GM12892 (cell line): ENCODE measurements at places on chromosomes 2 and 18.
A peak's percentile ranks its signal among the peaks of the same experiment; 100 is the strongest.

- peak; percentile 98 for DNase-seq
These were observed at the start of gene TMEM214 for GRCh38 chr2:27032495-27033252. TSS of gene TMEM214 (plus strand) at chr2:27032965. CDS start at chr2:27033016, 51 bp downstream.

- DNase-seq: no peak
These were observed 146.0 kb downstream of the SETBP1 start for GRCh38 chr18:44826418-44827259.

DNA sequence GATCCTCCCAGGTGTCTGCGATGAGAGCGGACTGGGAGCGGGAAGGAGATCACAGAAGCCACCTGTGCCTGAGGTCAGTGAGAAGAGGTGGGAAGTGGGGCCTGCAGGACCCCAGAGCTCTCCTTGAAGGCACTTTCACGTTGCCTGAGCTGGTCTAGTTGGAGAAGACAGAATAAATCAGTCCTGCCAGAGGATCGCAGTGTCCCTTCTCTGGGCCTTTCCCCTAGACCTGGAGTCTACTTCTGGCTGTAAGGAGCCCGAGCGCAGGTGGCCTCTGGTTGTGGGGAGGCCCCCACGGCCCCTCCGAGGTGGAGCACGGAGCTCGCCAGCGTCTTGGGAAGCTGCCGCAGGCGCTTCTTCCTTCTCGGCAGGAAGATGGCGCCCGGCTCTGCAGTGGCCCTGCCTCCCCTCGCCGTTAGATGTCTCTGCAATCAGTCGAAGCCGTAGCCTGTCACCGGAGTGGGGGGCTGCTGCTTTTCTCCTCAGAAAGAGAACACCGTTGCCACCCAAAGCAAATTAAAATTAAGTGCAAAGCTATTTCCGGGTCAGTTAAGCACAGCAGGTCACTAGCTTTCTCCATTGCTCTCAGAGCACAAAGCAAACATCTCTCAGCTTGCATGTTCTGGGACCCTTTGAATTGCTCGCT lies 212.0 kb upstream of the MYT1L start:
- no peak for DNase-seq

GRCh38 chr18:62868645-62869044 lies 153.3 kb downstream of the PHLPP1 start:
- DNase-seq: no peak

DNA sequence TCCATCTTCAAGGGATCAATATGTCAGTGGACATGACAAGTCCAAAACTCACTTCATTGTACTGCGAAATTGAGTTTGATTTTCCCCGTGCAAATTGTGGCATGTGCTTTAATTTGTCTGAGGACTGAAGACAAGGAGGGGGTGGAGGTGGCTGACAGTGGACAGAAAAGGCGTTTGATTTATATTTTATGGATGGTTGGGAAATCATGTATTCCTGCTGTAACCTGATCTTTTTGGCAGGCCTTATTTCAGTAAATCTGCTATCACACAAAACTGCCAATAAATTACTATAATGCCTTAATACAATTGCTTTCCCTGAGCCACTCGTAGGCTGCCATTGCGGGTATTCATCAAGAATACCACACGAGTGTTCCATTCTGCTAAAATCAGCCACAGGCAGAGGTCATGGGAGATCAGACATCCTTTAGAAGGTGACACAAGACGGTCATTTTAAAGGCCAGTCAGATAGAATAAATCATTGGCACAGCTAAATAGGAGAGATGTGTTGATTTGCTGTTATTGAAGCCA lies 720.5 kb downstream of the MBD2 start:
- DNase-seq: no peak

DNA sequence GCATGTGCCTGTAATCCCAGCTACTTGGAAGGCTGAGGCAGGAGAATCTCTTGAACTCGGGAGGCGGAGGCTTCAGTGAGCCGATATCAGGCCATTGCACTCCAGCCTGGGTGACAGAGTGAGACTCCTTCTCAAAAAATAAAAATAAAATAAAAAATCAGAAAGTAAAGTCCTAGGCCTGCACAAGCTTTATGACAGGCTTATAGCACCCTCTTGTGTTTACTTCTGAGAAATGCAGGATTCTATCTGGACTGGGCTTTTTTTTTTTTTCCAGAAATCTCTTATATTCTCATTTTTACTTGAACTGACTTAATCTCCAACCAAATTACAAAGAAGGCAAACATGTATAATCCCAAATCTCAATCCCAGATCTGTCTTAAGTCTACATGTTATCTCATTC lies 26.1 kb upstream of the REG3G start:
- DNase-seq: no peak

DNA sequence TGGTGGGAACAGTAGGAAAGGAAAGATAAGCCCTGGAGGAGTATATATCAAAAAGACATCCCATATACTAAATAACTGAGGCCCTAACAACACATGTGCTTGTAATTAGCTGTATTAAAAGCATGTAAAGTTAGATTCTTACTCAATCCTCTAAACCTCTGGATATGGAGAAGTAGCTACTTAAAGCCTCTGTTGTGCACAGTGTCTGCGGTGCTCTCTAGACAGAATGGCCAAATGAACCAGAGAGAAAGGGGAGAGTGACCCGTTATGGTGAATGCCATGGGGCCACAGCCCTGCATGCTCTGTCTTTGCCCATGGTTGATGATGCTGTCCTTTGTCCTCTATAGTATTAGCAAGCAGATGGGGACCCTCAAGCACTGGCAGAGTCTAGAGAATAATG lies 104.4 kb upstream of the SLC8A1 start:
- no peak for DNase-seq

DNA sequence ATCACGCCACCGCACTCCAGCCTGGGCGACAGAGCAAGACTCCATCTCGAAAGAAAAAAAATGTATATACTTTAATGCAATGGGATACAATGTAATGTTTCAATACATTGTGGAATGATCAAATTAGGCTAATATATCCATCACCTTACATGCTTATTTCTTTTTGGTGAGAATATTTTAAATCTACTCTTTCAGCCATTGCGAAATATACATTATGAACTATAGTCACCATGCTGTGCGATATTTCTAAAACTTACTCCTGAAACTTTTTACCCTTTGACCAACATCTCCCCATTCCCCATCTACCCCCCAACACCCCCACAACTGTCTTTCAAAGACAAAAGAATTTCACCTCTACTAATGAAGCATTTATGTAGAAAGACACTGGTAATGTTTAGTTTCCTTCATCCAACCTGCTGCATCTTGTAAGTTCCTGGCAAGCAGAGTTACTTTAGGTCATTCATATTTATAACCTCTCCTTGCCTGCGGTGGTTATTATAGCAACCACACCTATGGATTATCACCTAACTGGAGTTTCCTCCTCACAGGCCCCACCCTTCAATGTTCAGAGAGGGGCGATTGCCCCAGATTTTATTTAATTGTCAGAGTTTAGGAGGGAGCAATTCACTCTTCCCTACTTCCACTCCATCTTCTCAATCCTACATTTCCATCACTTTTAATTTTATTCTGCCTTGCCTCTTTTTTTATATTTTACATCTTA lies 1.2 kb upstream of the ME2 start:
- DNase-seq: no peak
